ENCODE measurements at places on chromosomes 11 and 22. TPM values are rescaled to one million over a fixed set of nuclear protein-coding genes. Genes with fewer than 3 reads are reported as not detected.

GRCh38 chr22:29269230-29269604 is 1.1 kb downstream of the EWSR1 start:
- peak overlapping the region; percentile 99 for H3K27ac ChIP-seq
- peak overlapping the region; percentile 99 for H3K4me3 ChIP-seq
- H3K4me1 ChIP-seq, result peaks cover 49% of the 10 kb centered on the region
- peak; percentile 69 for DNase-seq

GRCh38 chr11:80727315-80727714 is 1286.5 kb upstream of the TENM4 start:
- no peak for DNase-seq
- H3K4me3 ChIP-seq, result no peak overlapping the region
- no peaks in the 10 kb centered on the region for H3K4me1 ChIP-seq

Gene WT1
- not detected for total RNA-seq

GRCh38 chr11:73085189-73085875 is 56.8 kb downstream of the FCHSD2 start:
- no peaks in the 10 kb centered on the region for H3K27me3 ChIP-seq
- H3K4me3 ChIP-seq, result no peak overlapping the region

DNA sequence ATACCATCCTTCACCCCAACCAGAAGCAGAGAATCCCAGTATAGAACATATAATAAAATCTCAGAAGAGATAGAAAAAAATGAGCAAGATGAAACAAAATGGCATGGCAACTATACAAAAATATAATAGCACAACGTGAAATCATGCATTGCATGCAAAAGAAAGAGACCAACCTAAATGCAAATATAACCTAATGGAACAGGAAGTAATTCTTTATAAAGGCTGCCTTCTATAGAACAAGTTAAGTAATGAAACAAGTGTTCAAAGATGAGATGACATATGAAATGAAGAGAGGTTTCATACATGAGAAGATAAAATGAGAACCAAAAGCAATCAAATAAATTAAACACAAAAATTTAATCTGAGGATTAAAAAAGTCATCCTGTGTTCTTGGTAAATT is 18.5 kb upstream of the ARHGAP20 start:
- no peaks in the 10 kb centered on the region for H3K4me1 ChIP-seq
- H3K4me3 ChIP-seq, result no peak overlapping the region
- H3K36me3 ChIP-seq, result no peaks in the 10 kb centered on the region
- DNase-seq, result no peak
- H3K27me3 ChIP-seq, result peaks cover 15% of the 10 kb centered on the region
- no peak overlapping the region for H3K27ac ChIP-seq

Gene CNTF
- 3.9 TPM for total RNA-seq

DNA sequence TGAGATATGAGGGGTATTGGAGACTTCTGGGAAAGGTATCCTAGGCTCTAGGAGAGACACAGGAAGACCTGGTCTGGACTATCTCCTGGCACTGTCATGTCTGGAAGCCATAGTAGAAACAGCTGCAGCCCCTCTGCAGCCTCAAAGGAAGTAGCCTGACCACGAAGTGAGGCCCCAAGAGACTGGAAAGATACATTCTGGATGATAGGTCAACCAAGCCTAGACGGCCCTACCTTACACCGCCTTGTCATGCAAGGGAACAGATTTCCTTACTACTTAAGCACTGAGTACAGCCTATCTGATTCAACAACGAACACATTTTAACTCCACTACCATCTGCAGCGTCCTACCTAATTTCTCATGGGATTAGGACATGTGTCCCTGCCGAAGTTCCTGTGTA is 31.1 kb downstream of the UQCR10 start:
- H3K4me1 ChIP-seq, result peaks cover 12% of the 10 kb centered on the region
- no peak overlapping the region for H3K27ac ChIP-seq
- no peaks in the 10 kb centered on the region for H3K27me3 ChIP-seq
- DNase-seq, result no peak

Gene PKDREJ
- total RNA-seq, result not detected

Gene ACRV1
- total RNA-seq, result not detected

GRCh38 chr11:120306519-120307242 is 18.4 kb upstream of the TLCD5 start:
- peaks cover 2% of the 10 kb centered on the region for H3K4me1 ChIP-seq
- DNase-seq, result no peak
- no peak overlapping the region for H3K4me3 ChIP-seq
- H3K27me3 ChIP-seq, result peaks cover 15% of the 10 kb centered on the region
- no peak overlapping the region for H3K27ac ChIP-seq

Gene PLA2G6
- total RNA-seq, result 43.2 TPM

Gene IL10RA
- 86.6 TPM for total RNA-seq

GRCh38 chr11:69494851-69495250 is 13.4 kb downstream of the LINC01488 start:
- no peaks in the 10 kb centered on the region for H3K4me1 ChIP-seq
- H3K27me3 ChIP-seq, result no peaks in the 10 kb centered on the region
- DNase-seq, result no peak
